ENCODE measurements at places on chromosomes 2 and 18. TPM values are rescaled to one million over a fixed set of nuclear protein-coding genes. Genes with fewer than 3 reads are reported as not detected.
A peak's percentile ranks its signal among the peaks of the same experiment; 100 is the strongest.

The MAP3K19 gene
- not detected for total RNA-seq

The HTR2B gene
- total RNA-seq: 0.72 TPM

The TSPYL6 gene
- not detected for total RNA-seq

The TMEM198 gene
- total RNA-seq: 0.18 TPM

The KCNIP3 gene
- total RNA-seq: 0.83 TPM

The MYO7B gene
- total RNA-seq: 0.18 TPM

The RGPD4 gene
- not detected for total RNA-seq

The POTEJ gene
- not detected for total RNA-seq

The RAB6D gene
- not detected for total RNA-seq

The BCL2L11 gene
- total RNA-seq: 1.4 TPM

The E2F6 gene
- 10.9 TPM for total RNA-seq

- H3K27ac ChIP-seq: no peak overlapping the region
- H3K4me3 ChIP-seq: no peak overlapping the region
- H3K27me3 ChIP-seq: no peaks in the 10 kb centered on the region
- no peak for DNase-seq
- H3K4me1 ChIP-seq: no peaks in the 10 kb centered on the region
- H3K36me3 ChIP-seq: no peaks in the 10 kb centered on the region
These were observed 403.2 kb upstream of the KLHL29 start for GRCh38 chr2:22981785-22982184.

GRCh38 chr2:21740484-21740883, 616.7 kb downstream of the TDRD15 start:
- peak; percentile 45 for DNase-seq
- no peaks in the 10 kb centered on the region for H3K27me3 ChIP-seq
- no peaks in the 10 kb centered on the region for H3K4me1 ChIP-seq
- H3K4me3 ChIP-seq: no peak overlapping the region
- H3K36me3 ChIP-seq: no peaks in the 10 kb centered on the region

DNA sequence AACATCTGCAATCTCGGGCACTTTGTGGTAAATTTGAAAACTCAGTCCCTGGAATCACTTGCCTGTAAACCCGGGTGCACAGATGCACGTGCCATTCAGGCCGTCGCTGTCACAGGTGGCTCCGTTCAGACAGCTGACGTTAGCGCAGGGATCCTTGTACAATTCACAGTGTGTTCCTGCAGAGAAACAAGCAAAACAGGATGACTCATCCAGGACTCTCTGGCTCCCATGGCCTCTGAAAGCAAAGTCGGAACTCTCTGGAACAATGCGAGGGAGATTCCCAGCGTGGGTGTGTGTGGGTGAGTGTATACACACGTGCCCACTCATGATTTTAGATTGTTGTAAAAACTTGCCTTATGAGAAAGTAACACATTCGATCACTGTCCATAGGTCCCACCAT, 136.1 kb upstream of the PID1 start:
- DNase-seq: peak; percentile 74
- no peaks in the 10 kb centered on the region for H3K36me3 ChIP-seq
- H3K4me3 ChIP-seq: no peak overlapping the region
- no peaks in the 10 kb centered on the region for H3K27me3 ChIP-seq

GRCh38 chr2:44889096-44889495, 52.4 kb upstream of the SIX3 start:
- no peak overlapping the region for H3K4me3 ChIP-seq
- H3K4me1 ChIP-seq: no peaks in the 10 kb centered on the region
- H3K27me3 ChIP-seq: peaks cover 8% of the 10 kb centered on the region
- H3K27ac ChIP-seq: no peak overlapping the region
- DNase-seq: no peak

GRCh38 chr2:20050646-20051531, 539 bp downstream of the LAPTM4A start:
- peaks cover 3% of the 10 kb centered on the region for H3K36me3 ChIP-seq
- peak overlapping the region; percentile 77 for H3K4me3 ChIP-seq
- H3K4me1 ChIP-seq: peaks cover 2% of the 10 kb centered on the region
- DNase-seq: peak; percentile 65
- peak overlapping the region; percentile 97 for H3K27ac ChIP-seq

GRCh38 chr2:213233438-213234330, 50.6 kb upstream of the SPAG16 start:
- no peak for DNase-seq
- H3K4me3 ChIP-seq: no peak overlapping the region
- H3K27ac ChIP-seq: no peak overlapping the region

DNA sequence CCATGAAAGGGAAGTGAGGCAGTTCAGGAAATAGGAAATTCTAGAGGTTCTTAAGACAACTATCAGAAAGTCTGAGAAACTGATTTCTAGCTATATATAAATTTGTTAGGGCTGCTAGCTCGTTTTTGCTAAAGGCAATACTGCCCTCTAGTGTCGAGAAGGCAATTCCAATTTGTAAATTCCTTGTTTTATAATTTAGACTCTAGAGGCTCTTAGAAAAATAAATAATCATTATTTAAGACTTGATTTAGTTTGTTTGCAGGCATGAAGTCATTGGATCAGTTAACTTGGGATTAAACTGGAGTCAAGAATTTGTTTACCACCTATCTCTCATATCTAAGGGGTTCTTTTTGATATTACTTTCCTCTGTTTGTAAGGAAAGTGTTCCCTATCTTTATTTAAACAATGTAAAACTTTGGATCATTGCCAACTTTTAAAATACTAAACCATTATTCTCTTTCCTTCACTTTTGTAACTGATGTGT, 66.2 kb downstream of the ACVR2A start:
- no peaks in the 10 kb centered on the region for H3K36me3 ChIP-seq
- no peak overlapping the region for H3K4me3 ChIP-seq
- peak; percentile 77 for DNase-seq
- no peaks in the 10 kb centered on the region for H3K27me3 ChIP-seq
- H3K4me1 ChIP-seq: no peaks in the 10 kb centered on the region
- no peak overlapping the region for H3K27ac ChIP-seq

DNA sequence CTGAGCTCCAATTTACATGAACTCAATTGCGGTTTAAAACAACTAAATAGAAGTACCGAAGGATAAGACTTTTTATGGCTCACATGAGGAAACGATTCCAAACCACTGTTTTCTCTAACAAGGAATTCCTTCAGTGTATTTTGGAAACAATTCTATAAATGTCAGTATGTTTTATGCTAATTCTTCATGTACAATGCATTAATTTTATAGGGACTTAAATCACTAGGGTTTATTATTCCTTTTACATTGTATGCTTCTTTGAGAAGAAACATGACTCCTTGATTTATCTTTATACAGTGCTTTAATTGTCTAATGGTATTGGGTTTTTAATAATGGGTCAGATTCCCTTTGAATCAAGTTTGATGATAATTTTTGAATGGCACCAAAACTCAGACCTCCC, 566.8 kb downstream of the EPHA4 start:
- H3K36me3 ChIP-seq: no peaks in the 10 kb centered on the region
- H3K4me3 ChIP-seq: no peak overlapping the region
- no peak for DNase-seq
- H3K4me1 ChIP-seq: no peaks in the 10 kb centered on the region

DNA sequence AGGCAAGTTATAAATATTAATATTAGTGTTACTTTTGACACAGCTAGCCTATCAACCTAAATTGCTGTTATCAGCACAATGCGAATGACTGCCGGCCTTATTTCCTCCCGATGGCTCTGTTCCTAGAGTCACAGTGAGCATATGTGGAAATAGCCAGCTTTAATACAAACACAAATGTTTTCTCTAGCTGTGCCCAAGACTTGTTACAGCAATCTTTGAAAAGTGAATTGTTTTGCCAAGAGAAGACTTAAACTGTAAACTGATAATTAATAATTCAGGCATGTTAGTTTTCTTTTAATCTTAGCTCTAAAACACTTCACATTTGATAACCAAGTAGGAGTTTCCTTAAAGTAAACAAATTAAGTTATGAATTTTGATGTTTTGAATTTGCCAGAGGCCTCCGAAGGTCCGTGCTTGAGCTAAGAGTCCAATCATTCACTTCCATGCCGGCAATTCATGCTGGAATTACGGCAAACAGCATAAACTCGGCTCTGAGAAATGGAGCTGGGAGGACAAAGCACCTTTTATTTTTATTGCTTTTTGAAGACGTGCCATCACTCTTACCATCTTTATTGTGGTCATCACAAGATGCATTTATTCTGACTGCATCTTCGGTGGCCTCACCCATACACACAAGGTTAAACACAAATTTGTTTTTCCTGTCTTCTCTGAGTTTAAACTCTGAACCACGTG, 184.5 kb upstream of the CWC22 start:
- H3K36me3 ChIP-seq: no peaks in the 10 kb centered on the region
- no peaks in the 10 kb centered on the region for H3K27me3 ChIP-seq
- no peak overlapping the region for H3K4me3 ChIP-seq

DNA sequence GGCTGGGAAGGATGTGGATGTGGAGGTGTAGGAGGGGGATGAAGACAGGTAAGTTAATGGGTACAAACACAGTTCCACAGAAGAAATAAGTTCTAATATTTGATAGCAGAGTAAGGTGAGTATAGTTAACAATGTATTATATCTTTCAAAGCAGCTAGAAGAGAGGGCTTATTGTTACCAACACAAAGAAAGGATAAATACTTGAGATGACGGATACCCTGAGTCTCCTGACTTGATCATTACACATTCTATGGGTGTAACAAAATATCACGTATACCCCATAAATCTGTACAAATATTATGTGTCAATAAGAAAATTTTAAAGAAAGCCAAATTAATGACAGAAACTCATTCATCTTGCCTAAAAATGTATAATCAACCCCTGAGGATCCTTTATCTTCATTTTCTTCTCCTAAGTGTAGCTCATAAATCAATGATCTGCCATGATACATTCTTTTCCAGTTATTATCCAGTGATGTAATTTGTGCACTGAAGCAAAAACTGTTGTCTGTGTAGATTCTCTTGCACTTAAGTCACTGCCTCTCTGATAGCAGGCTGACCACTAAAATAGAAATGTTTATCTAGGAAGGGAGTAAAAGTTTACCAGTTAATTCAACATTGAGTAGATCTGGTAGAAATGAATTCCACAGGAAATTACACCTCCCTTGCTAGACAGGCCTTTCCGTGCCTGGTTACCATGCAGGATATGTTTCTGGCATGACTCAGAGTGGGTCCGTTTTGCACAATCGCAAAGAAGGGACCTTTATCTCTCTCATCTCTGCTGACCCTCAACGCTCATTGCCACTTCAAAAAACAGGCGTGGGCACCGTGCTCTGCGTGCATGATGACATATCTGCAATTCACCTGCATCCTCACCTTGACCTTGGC, 249.7 kb upstream of the NCKAP5 start:
- peak; percentile 99 for DNase-seq
- peak overlapping the region; percentile 69 for H3K27ac ChIP-seq
- no peak overlapping the region for H3K4me3 ChIP-seq
- H3K36me3 ChIP-seq: no peaks in the 10 kb centered on the region
- H3K4me1 ChIP-seq: peaks cover 19% of the 10 kb centered on the region
- no peaks in the 10 kb centered on the region for H3K27me3 ChIP-seq

DNA sequence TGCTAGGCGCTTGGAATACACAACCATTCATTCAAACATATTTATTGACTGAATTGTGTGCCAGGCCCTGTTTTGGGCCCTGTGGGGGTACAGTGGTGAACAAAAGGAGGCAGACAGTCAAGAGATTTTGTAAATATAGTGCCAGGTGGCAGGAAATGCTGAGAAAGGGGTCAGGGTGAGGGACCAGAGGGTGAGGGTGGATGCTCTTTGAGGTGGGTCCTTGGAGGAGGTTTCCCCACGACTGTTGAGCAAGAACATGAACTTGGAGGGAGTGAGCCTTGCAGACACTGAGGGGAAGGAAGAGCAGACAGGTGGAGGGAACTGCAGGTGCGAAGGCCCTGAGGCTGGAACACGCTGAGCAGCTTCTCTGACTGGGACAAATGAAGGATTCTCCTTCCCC, 40.7 kb downstream of the ODC1 start:
- no peak for DNase-seq
- peaks cover 21% of the 10 kb centered on the region for H3K4me1 ChIP-seq
- H3K36me3 ChIP-seq: no peaks in the 10 kb centered on the region
- H3K4me3 ChIP-seq: no peak overlapping the region
- H3K27me3 ChIP-seq: no peaks in the 10 kb centered on the region
- no peak overlapping the region for H3K27ac ChIP-seq

- H3K4me1 ChIP-seq: no peaks in the 10 kb centered on the region
- peaks cover 41% of the 10 kb centered on the region for H3K36me3 ChIP-seq
- no peak for DNase-seq
- H3K4me3 ChIP-seq: no peak overlapping the region
These were observed 8.8 kb downstream of the COPS9 start for GRCh38 chr2:240127191-240127750.

DNA sequence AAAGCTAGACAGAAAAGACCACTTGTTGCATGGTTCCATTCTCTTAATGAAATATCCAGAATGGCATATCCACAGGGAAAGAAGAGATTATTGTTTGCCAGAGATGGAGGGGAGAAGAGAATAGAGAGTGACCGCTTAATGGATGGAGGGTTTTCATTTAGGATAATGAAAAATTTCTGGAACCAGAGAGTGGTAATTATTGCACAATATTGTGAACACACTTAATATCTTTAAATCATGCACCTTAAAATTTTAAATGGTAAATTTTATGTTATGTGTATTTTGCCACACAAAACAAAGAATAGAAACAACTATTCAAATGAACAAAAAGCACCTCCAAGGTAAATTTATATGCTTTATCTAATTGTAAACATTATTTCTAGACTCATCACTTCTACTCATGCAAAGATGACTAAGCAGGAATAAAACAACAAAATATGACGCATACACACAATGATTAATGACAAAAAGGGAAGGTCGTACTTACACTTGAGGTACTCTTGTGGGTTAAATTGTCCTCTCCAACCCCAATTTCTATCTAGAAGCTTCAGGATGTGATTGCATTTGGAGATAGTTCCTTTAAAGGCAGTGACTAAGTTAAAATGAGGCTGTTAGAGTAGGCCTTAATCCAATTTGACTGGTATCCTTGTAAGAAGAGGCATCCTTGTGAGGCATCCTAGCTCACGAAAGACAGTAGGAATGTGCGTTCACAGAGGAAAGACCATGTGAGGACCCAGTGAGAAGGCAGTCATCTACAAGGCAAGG, 18.7 kb upstream of the DHRS9 start:
- DNase-seq: no peak
- no peaks in the 10 kb centered on the region for H3K4me1 ChIP-seq
- no peaks in the 10 kb centered on the region for H3K27me3 ChIP-seq
- H3K27ac ChIP-seq: no peak overlapping the region

DNA sequence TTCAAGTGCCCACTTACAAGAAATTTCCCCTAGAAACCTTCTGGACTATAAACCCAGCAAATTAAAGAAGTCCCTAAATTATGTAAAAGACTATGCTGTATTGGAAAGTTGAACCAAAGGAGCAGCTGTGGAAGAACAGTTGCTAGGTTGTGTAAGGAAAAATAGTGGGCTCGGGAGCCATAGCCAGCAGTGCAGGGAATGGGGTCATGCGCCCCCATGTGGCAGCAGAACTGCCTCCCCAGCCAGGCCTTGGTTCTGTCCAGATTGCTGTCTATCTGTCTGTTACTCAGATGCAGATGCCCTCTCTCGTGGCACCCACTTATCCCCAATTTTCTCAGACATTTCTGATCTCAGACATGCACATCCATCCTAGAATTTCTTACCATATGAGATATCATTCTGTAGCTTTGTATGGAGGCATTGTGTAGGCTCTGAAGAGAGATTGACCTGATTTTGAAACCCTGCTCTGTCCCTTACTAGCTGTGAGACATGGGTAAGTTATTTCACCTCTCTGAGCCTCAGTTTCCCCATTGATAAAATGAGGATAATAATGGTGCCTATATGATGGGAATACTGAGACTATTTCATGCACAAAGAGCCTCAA, 258.3 kb downstream of the SS18 start:
- peaks cover 9% of the 10 kb centered on the region for H3K4me1 ChIP-seq
- no peaks in the 10 kb centered on the region for H3K36me3 ChIP-seq
- peaks cover 5% of the 10 kb centered on the region for H3K27me3 ChIP-seq
- H3K27ac ChIP-seq: no peak overlapping the region
- DNase-seq: peak; percentile 61
- H3K4me3 ChIP-seq: no peak overlapping the region
